ENCODE measurements at places on chromosomes 1 and 21.

GRCh38 chr1:164787834-164788231 is 228.8 kb downstream of the PBX1 start:
- no peak for DNase-seq

GRCh38 chr1:177960939-177961622 is 8.8 kb downstream of the SEC16B start:
- DNase-seq = no peak

GRCh38 chr1:19533626-19534025 is 48.3 kb upstream of the CAPZB start:
- no peak for DNase-seq

DNA sequence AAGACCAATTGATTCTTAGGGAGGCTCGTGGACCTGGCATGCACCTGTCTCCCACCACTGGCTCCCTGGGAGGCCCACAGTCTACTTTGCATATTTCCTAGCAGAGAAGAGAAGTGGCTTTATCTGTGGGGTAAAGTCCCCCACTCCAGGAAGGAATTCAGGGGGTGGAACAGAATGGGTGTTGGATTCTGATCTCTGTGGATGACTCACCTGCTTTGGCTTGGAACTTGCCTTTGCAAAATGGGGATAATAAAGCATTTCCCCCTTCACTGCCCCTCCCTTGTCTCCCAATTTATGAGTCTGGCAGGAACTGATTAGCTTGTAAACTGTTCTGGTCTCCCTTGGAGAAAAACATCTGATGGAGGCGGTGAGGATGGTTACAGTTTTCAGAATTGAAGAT is 21.2 kb upstream of the OTUD3 start:
- DNase-seq = peak; percentile 9

DNA sequence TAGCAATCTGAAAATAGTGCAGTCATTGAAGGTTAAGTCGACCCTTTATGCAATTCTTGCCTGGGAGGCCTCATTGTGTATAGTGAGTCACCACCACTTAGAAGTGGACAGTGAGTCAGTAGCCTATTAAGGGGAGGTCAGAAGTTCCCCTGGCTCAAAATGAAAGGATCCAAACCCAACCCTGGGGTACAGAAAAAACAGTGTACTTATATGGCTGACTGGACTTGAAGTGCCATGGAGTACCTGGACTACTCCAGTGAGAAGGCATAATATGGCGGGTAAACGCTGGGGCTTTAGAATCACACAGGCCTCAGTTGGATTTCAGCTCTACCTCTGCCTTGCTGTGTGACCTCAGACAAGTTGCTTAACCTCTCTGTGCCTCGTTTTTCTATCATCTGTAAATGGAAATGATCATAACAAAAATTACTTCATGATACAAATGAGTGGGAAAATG is 2.2 kb upstream of the BCL9 start:
- peak; percentile 76 for DNase-seq

- no peak for DNase-seq
These were observed 253.5 kb upstream of the ADAMTS5 start for GRCh38 chr21:27220416-27220815.

DNA sequence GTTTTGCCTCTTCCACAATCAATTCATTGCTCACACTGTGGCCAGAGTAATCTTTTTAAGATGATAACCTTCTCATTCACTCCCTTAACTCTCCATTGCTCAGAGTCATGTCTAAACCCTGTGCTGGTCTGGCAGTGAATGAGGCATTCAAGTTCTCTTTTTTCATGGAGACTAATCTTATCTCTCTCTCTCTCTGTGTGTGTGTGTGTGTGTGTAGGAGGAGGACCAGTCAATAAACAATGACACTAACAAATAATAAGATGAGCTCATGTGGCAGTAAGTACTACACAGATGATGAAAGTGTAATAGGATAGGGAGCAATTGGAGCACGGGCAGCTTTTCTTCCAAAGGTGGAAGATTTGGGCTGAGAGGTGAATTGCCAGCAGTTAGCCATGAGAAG is 122.0 kb upstream of the B3GALT2 start:
- DNase-seq = no peak

- DNase-seq = no peak
These were observed 11.9 kb upstream of the PLXNA2 start for GRCh38 chr1:208256091-208256490.

DNA sequence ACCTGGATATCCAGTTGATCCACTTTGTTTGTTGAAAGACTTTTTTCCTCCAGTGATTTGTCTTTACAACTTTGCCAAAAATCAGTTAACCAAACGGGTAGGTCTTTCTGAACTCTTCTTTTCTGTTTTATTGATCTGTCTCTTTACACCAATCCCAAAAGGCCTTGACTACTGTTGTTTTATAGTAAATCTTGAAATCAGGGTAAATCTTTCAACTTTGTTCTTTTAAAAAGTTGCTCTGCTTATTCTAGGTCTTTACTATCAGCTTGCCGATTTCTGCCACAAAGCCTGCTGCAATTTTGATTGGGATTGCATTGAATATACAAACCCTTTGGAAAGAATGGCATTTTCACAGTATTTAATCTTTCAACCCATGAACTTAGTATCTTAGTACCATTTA is 66.6 kb downstream of the ITSN1 start:
- no peak for DNase-seq

- DNase-seq = peak; percentile 36
These were observed 34.2 kb upstream of the COX20 start for GRCh38 chr1:244801246-244801645.

DNA sequence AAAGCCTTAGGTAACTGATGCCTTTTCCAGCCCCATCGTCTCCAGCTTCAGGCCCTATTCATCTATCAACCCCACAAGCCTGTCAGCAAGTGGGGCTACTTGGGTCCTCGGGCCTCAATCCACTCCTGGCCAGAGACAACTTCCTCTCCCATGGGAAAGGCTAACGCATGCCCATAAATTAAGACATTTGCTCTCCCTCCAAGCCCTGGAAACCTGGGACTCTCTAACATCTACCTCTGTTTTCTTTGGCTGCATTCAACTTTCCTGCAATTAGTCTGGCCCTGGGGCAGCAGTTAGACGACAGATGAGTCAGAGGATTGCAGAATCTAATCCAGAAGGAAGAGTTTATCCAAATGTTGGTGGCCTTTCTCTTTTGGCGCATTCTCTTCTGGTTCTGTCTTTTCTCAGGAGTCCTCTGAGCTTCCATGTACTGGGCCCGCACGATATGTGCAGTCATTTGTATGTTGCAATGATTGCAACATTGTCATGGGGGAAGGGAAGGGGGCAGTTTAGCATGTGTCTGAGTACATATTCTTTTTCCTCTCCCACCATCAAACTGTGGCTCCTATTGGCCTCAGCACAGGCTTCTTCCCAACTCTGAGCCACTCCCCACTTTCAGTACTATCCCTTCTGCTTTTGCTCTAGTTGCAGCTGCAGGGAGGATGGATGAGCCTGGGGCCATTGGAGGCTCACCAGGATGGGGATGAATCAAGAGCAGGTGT is 54.4 kb downstream of the NAV1 start:
- DNase-seq = peak; percentile 99

- peak; percentile 8 for DNase-seq
These were observed 14.6 kb upstream of the AIM2 start for GRCh38 chr1:159091180-159091560.

DNA sequence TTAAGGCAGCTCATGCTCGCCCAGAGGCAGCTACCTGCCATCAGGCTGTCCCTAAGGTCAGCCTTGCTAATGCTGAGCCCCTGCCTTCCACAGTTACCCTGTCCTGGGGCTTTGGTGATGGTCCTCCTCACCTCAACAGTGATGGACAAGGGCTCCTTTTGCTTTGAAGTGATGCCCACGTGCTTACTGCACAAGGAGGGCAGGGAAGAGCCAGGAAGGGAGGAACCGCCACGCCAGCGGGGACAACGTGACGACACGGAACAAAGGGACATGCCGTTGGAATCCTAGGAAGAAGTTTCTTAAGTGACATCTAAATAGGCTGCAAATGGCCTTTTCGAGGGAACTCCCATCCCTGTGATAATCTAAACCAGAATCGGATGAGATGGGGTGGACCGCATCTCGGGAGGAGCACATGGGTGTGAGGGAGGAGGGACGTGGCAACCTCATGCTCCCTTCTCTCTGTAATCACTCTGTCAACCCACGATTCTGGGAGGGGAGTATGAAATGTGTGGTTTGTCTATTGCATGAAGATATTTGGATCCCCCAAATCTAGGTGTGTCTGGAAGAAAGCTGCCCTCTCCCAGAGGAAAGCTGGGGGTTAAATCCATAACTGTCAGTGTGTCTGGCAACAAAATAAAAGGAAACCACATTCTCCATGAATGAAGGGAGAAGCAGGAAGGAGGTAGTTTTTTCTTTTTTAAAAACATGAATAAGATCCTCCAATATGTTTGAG is 110.9 kb upstream of the IRF2BP2 start:
- peak; percentile 35 for DNase-seq

- peak; percentile 76 for DNase-seq
These were observed 13.7 kb downstream of the LGR6 start for GRCh38 chr1:202207292-202207691.

DNA sequence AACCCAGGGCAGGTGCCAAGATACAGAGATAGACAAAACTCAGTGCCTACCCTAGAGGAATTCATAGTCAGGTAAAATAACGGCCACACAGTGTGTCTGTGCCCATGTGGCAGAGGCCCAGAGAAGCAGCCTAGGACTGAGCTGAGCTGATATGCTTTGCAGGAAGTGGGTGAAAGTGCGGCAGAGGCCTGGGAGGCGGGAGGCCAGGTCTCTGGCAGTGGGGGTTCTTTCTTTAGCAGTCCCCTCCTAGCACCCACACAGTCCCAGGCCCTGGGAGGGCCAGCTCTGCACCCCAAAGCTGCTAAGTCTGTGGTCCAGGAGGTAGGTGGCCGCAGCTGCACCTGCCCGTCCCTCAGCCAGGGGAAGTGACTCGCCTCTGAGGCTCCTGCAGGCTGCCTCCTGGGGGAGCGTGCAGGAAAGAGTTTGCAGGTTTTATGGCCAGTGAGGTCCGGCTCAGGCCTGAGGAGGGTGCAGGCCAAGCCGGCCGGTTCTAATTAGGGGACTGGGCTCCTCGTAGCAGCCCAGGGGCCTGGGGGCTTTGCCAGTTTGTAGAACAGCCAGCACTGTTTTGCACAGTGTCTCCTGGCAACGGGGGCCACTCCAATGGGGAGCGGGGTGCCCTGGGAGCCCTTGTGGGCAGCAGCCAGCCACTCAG is 107.9 kb downstream of the SPSB1 start:
- DNase-seq = no peak

DNA sequence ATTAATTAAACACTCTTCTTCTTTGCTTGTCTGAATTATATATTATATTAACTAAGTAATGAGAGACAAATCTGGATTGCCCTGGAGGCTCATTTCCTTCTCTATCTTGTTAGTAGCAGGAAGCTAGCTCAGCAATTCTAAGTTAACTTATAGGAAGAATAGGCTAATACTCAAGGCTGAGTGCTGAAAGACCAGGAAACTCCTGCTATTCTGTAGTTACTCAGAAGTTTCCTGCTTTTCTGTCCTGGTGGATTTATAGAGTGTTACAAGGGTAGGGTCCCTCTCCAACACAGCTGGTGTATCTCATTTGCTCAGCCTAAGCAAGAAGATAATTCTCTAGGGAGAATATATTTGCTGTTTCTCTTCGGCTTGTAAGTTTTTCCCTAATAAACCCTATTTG is 29.2 kb downstream of the HSPA13 start:
- no peak for DNase-seq

GRCh38 chr1:230542054-230542453 is 100.2 kb upstream of the COG2 start:
- DNase-seq = peak; percentile 83

DNA sequence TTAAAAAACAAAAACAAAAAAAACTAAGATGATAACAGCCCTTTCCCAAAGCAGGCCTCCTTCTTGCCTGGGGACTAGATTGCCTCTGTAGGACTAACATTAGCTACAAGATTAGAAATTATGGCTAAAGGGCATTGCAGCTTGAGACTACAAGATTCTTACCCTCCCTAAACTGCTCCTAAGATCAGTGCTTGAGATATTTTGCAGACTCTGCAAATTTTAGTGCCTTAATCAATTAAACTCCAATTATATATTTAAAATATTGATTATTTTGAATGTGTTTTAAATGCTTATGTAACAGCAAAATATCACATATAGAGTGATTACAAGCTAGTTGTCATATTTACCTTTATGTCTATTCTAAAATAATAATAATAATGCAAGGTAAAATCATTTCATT is 47.4 kb upstream of the SLC5A9 start:
- DNase-seq = no peak

- no peak for DNase-seq
These were observed 1156.3 kb upstream of the B3GALT2 start for GRCh38 chr1:194342484-194343262.

DNA sequence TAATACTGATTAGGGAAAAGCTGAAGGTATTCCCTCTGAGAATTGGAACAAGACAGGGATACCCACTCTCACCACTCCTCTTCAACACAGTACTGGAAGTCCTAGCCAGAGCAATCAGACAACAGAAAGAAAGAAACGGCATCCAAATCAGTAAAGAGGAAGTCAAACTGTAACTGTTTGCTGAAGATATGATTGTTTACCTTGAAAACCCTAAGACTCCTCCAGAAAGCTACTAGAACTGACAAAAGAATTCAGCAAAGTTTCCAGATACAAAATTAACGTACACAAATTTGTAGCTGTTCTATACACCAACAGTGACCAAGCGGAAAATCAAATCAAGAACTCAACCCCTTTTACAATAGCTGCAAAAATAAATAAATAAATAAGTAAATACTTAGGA is 78.6 kb downstream of the EXTL2 start:
- DNase-seq = no peak

DNA sequence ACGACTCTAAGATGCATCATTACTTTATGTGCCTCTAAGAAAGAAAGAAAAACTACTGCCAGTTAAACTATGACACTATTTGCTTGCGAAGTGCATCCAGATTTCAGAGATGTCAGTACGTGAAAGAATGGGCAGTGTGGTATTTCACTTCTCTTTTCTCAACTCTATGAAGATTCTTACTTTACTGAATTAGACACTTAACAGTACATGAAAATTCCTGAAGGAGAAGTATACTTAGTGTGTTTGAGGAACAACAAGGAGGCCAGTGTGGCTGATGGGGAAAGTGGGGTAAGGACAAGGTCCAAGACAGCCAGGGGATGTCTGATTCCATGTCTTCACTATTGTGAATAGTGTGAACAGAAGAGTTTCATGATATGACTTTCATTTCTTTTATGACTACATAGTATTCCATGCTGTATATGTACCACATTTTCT is 53.9 kb upstream of the HSD17B7 start:
- DNase-seq = no peak

DNA sequence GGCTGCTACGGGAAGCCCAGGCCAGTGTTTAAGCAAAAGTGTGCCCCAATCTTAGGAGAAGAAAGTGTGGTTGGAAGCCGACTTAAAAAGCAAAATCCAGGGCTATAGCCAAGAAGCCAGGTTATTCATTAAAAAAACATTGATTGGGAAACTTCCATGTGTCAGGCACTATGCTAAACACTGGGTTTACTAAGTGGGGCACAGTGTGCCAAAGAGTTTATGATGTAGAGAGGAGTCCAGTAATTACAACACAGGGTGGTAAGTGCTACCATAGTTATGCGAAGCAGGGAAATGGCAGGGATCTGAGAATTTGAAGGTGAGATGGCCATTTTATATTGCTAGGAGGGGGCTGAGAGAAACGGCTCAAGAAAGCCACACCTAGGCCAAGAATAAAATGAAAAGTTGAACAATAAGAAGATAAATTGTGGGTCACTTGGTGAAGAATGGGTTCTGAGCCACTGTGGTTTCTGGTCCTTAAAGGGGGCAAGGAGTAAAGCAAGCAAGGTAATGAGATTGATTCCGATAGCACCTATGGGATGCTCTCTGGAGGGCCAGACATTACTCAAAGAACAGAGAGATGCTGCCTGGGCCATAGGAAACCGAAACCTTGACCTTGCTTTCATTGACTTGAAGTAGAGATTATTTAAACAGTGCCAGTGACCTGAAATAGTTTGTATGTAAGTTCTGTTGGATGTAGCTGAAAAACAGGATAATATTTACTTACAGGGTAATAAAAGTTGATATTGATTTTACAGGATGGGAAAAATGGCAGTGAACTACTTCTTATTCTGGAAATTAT is 177.8 kb downstream of the GIPC2 start:
- DNase-seq = no peak

Measured in fibroblast of skin of scalp (primary cell).